ENCODE measurements at places on chromosomes 11 and 22. TPM values are rescaled to one million over a fixed set of nuclear protein-coding genes. Genes with fewer than 3 reads are reported as not detected.

DNA sequence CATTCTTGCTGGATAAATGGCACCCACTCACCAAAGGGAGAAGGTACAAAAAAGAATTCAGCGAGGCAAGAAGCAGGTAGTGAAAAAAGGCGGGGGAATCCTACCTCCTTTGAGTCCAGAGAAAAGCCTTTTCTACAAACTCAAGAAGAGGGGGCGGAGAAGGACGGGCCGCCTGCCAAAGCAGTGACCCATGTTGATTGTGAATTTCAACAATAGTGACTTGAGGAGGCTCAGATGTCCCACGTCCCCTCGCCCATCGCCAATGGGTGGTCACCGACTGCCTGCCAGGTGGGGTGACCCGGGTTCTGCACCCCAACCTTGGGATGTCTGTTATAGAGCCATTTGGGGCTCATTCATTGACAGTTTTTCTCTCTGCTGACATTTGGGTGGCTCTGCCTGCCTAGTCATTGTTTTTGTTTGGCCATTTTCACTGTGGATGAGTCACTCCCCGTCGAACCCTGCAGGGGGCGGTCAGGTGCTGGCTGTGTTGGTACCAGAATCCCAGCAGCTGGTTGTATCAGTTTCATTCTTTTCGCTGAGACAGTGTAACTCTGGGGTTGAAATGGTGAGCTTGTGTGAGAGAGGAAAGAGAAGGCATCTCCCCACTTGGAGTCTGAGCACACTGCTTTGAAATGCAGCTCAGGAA is 163.4 kb upstream of the NCAM1 start:
- H3K36me3 ChIP-seq = no peaks in the 10 kb centered on the region
- H3K27ac ChIP-seq = no peak overlapping the region
- peak; percentile 2 for DNase-seq
- no peak overlapping the region for H3K4me3 ChIP-seq
- H3K4me1 ChIP-seq = peaks cover 17% of the 10 kb centered on the region
- no peaks in the 10 kb centered on the region for H3K27me3 ChIP-seq

GRCh38 chr11:73149105-73149504 is 7.0 kb upstream of the FCHSD2 start:
- H3K27me3 ChIP-seq = no peaks in the 10 kb centered on the region
- H3K36me3 ChIP-seq = no peaks in the 10 kb centered on the region
- H3K4me1 ChIP-seq = peaks cover 21% of the 10 kb centered on the region
- DNase-seq = no peak

DNA sequence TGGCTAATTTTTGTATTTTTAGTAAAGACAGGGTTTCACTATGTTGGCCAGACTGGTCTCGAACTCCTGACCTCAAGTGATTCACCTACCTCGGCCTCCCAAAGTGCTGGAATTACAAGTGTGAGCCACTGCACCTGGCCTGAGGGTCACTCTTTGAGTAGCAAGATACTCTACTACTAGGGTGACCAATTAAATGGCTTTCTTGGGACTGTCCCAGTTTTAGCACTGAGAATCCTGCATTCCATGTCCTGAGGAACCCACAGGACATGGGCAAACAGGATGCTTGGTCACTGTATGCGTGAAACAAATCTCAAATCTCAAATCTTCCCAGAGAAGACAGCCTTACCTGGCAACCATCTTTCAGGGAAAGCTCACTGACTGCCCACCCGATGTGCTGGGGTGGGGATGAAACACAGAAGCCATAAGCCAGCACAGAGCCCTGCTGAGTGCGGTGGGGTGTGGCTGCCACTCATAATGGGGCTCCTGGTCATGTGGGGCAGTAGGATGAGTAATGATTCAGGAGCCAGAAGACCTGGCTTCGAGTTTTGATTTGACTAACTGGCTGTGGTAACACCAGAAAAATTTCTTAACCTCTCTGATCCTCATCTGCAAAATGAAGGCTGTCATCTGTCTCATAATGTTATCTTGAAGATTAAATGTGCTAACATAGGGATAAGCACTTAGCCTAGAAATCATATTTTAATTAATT is 11.5 kb downstream of the CLMP start:
- H3K27ac ChIP-seq = no peak overlapping the region
- no peaks in the 10 kb centered on the region for H3K27me3 ChIP-seq
- DNase-seq = no peak
- peaks cover 16% of the 10 kb centered on the region for H3K4me1 ChIP-seq
- H3K4me3 ChIP-seq = no peak overlapping the region
- peaks cover 9% of the 10 kb centered on the region for H3K36me3 ChIP-seq

DNA sequence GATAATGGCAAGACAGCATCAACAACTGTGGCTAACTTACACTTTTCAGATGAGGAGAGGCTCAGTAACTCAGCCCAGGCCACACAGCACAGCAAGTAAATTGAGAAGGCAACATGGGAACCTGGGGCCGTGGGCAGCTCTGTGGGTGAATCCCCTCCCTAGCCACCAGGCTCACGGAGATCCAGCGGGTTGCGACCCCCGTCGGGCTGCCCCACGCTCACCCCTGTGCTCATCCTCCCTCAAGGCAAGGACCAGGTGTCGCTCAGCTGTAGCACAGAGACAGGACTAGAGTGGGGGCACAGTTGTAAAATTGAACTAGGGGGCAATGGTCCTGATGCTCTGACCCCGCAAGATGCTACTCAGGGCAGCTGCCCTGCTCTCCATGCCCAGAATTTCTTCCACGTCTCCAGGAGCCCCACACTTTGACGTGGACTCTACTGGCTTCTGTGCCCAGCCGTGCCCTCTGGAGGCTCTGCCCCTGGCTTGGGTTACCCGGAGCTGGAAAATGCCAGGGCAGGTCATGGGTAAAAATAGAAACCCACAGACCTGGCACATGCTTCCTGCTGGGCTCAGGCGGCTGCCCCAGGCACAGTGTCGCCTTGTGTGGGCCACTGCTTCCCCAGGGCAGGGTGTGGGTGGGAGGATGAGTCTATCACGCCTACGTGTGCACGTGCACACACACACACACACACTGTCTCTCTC is 9.0 kb downstream of the TUBA8 start:
- H3K27ac ChIP-seq = no peak overlapping the region
- no peak overlapping the region for H3K4me3 ChIP-seq
- H3K27me3 ChIP-seq = no peaks in the 10 kb centered on the region
- no peak for DNase-seq
- no peaks in the 10 kb centered on the region for H3K36me3 ChIP-seq

CASTOR1 gene
- 9.1 TPM for total RNA-seq

Measured in SJSA1 (cell line).